ENCODE measurements at places on chromosomes 3 and 15. TPM values are rescaled to one million over a fixed set of nuclear protein-coding genes. Genes with fewer than 3 reads are reported as not detected.

The FMN1 gene
- total RNA-seq = 29.4 TPM

The PLOD2 gene
- 117 TPM for total RNA-seq

The TMEM212 gene
- total RNA-seq = not detected

The GABRR3 gene
- total RNA-seq = not detected

The HTD2 gene
- total RNA-seq = 13.3 TPM

The JMJD7 gene
- total RNA-seq = 3.6 TPM

The MRPS11 gene
- total RNA-seq = 66.1 TPM

The BFSP2 gene
- total RNA-seq = not detected

The FOXB1 gene
- not detected for total RNA-seq

The ZIC4 gene
- not detected for total RNA-seq

The CPN2 gene
- total RNA-seq = not detected

The CPLX3 gene
- not detected for total RNA-seq

The CCDC32 gene
- 13.3 TPM for total RNA-seq

The HDAC11 gene
- total RNA-seq = 6.1 TPM

The BHLHE40 gene
- total RNA-seq = 22.8 TPM

The RAD51 gene
- 8.4 TPM for total RNA-seq

The PRSS50 gene
- total RNA-seq = not detected

The NPRL2 gene
- 38.7 TPM for total RNA-seq

The MGLL gene
- 23.7 TPM for total RNA-seq

The RHCG gene
- not detected for total RNA-seq

The IL17RB gene
- under 0.01 TPM for total RNA-seq

The NR1I2 gene
- not detected for total RNA-seq

The TMEM207 gene
- not detected for total RNA-seq

The CHRNA5 gene
- total RNA-seq = 1.4 TPM

The FANCD2OS gene
- not detected for total RNA-seq

The OCA2 gene
- total RNA-seq = under 0.01 TPM

The TERC gene
- 57.0 TPM for total RNA-seq

The NLGN1 gene
- total RNA-seq = 12.5 TPM

The LEKR1 gene
- total RNA-seq = 0.56 TPM
